ENCODE measurements at places on chromosomes 2 and 18.

- no peak for DNase-seq
Observed at GRCh38 chr2:98691303-98691702, 39.6 kb downstream of the MGAT4A start.

DNA sequence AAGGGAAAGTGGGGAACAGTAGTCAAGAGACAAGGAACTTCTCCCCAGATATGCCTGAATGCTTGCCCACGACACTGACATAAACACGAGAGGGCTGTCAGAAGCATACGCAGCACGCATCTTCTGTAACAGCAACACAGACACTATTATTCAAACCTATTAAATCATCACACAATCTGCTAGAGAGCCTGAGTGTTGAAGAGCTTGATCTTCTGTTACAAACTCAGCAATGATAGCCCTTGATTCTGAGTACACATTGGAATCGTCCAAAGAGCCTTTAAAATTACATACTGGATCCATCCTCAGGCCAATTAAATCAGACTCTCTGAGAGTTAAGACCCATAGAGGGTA, 111.6 kb downstream of the ZNF521 start:
- no peak for DNase-seq

DNA sequence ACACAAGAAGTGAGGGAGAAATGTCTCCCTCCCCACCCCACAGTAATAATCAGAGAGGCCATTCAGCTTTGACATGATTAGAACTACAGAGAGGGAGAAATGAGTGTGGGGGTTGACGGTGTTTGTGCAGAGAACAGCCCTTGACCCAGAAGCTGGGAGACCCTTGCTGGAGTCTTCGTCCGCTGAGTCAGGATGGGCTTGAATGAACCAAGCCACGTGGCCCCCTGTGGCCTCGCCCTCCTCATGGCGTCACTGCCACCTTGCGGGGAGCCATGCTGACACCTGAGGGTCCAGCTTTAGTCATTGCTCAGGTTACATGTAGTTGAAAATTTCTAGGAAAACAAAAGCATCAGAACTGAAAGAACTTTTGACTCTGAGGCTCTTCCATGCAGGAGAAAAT, 101.2 kb downstream of the DGKD start:
- DNase-seq: no peak

- DNase-seq: no peak
Observed at GRCh38 chr18:9838144-9838877, 47.5 kb upstream of the TXNDC2 start.

GRCh38 chr2:74250189-74250631, 51.8 kb downstream of the MTHFD2 start:
- peak; percentile 8 for DNase-seq

DNA sequence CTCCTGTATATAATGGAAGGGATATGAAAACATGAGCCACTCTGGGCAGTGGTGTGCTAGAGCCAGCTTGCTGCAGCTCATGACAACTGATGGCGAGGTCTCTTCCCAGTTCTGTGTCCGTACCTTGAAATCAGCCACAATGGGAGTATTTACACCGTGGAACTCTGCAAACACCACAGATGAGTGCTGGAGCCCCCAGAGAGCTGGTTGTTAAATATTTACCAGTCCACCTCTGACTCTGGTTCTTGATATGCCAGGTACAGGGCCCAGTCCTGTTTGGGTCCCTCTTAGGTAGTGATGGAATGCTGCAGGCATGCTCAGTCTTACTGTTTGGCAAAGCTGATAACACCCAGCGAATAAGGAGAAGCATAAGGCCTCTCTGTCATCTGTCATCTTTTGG, 116.1 kb upstream of the GLI2 start:
- DNase-seq: no peak

DNA sequence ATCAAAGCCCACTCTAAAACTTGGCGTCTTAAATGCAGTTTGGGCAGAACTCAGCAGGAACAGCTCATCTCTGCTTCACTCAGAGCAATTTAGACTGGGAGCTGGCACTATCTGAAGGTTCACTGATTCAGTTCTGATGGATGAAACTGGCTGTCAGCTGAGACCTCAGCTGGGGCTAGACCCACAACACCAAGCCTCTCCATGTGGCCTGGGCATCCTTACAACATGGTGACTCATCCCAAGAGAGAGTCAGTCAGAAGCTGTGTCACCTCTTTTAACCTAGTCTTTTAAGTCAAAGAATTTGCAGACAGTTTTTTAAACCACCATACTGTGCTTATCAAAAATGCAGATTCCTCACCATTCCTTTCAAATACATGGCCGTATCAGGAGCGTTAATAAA, 62.6 kb upstream of the ZNF397 start:
- no peak for DNase-seq

DNA sequence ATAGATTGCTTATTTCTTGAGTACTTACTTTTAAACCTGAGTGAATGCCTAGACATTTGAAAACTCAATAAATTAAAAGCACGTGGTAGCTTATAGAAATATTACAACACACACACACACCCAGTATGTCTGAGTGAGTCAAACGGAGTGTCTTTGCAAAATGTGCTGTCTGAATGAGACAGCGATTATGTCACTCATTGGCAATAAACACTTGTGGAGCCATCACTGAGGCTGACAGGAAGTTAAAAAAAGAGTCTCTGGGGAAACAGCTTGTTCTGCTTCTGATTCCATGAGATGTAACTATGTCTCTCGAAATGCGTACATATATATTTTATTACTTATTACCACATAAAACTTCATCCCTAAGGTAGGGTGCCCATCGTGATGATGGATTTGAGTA, 22.3 kb upstream of the VPS4B start:
- DNase-seq: no peak

DNA sequence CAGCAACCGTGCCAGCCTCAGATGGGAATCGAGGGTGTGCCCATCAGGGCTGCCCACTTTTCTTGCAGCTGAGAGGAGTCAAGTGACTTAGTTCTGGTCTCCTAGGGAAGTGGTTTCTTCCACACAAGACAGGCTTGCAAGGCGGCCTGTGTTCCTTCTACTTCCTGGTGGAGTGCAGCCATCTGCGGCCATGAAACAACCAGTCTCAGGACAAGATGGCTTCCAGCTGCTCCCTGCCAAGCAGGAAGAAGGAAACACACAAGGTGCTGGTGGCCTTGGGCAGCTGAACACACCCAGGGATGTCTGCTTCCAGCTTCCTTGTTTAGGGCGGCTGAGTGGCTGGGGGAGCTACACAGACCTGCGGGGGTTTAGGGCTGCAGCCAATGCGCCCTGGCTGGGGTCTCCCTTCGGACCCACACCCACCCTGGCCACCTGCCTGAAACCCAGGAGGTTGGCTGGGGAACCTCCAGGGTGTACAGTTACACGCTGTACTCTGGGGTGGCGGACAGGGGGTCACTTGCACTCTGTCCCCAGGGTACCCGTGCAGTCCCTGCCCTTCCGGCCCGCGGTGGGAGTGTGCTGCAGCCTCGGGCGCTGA, 34.7 kb downstream of the PTPN18 start:
- DNase-seq: no peak

GRCh38 chr2:133139847-133140533, 428.3 kb downstream of the NCKAP5 start:
- DNase-seq: no peak

- no peak for DNase-seq
Observed at GRCh38 chr2:237995036-237995435, 28.2 kb downstream of the UBE2F start.

GRCh38 chr2:1664076-1664605, 80.2 kb downstream of the PXDN start:
- no peak for DNase-seq

- DNase-seq: no peak
Observed at GRCh38 chr18:45559258-45559657, 56.0 kb upstream of the SLC14A2 start.

GRCh38 chr2:195898505-195899191, 170.0 kb downstream of the DNAH7 start:
- no peak for DNase-seq

DNA sequence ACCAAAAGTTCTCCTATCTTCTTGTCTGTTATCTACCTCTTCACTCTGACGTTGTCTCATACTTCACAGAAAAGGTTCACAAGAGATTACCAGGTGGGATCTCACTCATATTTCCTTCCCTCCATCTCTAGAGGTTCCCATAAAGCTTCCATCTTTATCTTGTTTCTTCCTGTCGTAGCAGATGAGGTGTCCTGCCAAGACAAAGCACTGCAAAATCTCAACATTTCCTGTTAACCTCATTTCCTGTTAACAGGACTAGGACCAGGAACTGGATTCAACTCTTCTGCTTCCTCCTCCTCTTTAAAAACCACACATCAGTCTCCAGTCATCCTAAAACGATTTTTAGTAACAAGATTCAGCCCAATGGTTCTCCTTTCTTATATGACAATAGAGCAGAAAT, 512.8 kb upstream of the NRP2 start:
- no peak for DNase-seq

DNA sequence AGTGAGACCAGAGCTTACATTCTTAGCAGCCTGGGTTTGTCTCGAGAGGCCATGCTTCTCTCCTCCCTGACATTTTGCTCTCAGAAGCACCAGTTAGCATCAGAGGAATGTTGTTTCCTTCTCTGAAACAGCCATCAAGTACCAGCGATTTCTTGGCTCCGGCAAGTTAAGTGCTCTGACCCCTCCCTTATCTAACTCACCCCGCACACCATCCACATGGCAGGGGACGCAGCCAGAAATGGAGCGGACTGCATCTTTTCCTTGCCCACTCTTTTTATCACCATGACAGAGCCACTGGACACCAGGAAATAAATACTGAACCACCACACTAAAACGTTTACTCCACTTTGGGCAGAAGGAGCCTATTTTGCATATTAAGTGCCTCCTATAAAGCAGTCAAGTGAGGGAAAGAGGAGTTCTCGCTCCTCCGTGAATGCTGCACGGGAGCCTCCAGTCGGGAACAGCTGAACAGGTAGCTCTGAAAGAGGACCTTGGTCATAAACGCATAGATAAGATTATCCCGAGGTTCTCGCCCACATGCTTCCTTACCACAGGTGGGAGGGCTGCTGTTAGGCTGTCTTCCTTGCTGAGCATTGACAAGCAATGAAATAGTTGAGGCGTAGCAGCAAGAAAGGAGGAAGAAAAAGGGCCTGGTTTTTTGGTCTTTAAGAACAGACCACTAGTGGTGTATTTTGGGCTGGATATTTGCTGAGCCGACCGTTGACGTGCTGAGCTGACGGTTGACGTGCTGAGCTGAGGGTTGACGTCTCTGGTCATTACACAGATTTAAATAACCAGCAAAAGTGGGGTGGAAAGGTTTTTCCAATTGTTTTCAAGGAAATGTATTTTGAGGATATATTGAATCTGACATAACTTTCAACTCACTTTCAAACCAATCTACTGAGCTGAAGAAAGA, 71.4 kb upstream of the ITGB6 start:
- no peak for DNase-seq

- no peak for DNase-seq
Observed at GRCh38 chr2:28201671-28202180, 190.9 kb upstream of the FOSL2 start.

DNA sequence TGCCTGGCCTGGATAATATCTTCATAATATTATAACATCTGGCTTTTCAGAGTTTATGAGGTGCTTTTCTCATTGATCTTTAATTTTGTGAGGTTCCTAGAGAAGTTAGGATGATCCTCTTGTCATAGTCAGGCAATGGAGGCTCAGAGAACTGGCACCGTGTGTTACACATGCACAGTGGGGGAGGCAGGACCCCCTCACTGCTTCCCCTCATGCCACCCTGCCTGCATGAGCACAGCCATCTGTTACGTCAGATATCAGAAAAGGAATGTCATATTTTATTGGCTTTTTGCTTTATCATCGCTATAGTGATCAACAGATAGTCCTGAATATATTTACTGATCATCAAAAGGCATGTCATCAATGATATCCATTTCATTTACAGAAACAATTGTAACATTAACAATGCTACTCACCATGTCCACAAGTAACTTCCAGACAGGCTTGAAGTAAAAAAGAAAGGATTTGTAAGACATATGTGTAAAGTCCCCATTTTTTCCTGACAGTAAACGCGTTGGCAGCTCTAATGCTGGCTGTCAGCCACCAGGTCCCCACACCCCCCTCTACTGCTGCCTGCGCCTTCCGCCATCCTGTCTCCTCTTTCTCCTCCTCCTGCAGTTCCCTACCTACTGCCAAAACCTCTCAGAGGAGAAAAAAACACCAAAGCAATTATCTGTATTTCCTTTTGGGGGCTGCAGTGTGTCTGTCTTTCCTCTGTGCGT, 18.8 kb downstream of the ENOSF1 start:
- DNase-seq: no peak

GRCh38 chr2:68193787-68194372, 36.2 kb downstream of the PNO1 start:
- no peak for DNase-seq

DNA sequence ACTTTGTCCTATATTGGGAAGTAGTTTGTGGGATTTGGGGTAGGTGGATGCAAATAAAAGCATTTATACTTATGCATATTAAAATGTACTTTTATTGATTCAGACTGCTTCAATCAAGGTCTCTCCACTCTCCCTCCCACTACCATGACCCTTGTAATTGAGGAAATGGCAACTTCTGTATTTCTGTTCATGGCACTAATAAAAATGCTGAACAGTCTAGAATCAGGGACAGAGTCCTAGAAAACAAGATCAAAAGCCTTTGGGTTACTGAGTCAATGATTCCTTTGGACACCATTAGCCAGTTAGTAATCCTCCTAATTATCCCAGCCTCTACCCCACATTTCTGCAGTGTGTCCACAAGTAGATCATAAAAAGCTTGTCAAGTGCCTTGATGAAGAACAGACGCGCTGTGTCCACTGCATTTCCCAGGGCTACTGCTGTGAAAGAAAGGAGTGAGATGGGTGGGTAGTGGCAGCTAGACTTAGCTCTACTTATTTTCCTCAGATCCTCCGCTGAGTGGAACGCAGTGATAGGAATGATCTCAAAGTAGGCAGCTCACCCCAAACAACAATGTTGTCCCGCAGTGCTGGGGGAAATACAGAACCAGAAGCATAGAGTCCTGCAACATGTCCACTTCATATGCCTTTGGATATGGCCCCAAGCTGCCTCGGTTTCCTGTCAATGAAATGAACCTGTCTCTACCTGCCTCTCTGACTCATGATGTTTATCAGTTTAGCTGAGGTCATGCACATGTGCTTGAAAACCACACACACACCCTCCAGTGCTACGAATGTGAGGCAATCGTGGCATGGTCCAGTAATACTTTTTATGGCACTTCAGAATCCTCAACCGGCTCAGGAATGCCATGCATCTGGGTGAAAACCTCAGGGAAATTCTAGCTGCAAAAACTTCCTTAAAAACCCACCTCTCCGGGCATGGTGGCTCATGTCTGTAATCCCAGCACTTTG, 115.5 kb downstream of the COL6A3 start:
- no peak for DNase-seq

DNA sequence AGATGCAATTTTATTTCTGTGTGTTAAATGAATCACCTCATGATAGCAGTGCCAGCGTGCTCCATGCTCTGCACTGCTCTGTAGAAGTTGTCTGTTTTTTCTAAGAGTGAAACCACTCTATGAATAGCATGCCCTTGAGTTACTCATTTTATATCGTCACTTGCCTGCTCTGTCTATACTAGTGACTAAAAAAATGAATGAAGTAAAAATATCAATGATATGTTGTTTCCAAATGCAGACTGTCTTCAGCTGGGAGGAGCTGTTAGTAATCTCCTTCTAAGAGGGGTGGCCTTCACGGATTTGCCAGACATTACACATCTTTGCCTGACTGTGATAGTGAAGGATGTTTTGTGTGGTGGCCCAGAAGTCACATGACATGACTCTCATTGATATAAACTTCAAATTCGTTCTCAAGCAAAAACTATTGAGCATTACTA, 852.1 kb downstream of the CNTNAP5 start:
- no peak for DNase-seq
